ENCODE measurements at places on chromosomes 5 and 9.

GRCh38 chr9:114238891-114239875 lies 83.7 kb upstream of the ORM1 start:
- DNase-seq: no peak

DNA sequence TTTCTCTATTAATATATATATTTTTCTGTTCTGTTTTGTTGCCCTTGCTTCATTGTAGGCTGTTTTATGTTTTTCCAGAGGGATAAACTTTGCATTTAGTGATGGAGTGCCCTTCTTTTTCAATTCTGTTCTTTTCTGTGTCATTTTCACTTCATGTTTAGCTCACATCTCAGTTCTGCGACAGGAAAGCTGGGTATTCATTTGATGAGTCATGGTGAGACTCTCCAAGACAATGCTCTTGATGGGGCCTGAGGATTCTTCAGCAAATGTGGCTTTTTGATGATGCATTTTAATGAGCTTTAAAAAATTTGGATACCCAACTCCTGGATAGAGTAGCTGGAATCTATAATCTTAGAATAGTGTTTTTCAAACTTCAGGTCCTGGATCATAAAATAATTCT lies 56.5 kb upstream of the SPATA31D4 start:
- DNase-seq: no peak

DNA sequence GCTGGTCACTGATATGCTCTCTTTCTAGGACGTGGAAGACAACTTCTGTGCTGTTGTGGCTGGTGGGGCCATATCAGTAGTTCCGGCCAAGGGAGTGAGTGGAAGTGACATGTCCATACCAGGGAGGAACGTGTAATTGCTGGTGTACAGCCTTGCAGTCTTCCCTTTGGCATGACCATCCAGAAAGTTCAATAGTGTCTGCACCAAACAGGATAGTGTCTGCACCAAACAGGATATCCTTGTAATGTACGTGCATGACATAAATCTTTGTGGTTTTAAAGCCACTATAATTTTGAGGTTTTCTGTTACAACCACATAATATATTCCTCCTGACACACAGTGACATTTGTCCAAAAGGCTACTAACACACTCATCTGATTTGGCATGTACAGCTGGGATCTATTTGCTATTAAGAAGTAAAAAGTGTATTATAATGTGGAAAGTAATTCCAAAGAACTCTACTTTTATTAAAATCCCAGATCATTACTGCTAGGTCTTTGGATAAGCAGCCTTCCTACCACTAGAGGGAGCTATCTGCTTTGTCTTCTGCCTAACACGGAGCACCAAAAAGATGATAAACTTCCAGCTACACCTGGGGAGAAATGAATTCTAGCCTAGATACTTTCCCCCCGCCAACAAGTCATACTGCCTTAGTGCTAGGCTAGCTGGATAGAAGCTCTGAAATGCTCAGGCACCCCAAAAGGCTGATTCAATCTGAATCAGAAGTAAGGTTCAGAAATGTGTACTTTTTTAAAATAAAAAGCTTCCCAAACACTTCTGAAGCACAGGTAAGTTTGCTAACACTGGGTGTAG lies 52.7 kb downstream of the RNF145 start:
- DNase-seq: no peak

DNA sequence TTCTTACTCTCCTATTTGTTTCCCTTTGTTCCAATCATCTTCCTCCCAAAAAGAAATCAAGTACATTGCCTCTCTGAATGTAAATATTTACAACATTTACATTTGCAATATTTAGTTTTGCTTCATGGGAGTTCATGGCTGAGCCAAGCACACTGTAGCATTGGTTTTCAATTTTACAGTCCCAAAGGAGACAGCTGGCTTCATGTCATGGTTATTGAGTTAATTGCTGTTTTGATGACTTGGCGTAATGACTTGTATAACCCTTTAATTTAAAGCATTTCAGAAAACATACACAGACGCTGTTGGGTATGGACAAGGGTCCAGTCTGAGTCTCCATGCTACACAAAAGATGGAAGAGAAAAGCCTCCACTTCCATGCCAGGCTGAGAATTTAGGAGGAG lies 25.6 kb upstream of the VLDLR start:
- no peak for DNase-seq

- DNase-seq: no peak
Observed at GRCh38 chr5:142845954-142846398, 75.8 kb downstream of the ARHGAP26 start.

DNA sequence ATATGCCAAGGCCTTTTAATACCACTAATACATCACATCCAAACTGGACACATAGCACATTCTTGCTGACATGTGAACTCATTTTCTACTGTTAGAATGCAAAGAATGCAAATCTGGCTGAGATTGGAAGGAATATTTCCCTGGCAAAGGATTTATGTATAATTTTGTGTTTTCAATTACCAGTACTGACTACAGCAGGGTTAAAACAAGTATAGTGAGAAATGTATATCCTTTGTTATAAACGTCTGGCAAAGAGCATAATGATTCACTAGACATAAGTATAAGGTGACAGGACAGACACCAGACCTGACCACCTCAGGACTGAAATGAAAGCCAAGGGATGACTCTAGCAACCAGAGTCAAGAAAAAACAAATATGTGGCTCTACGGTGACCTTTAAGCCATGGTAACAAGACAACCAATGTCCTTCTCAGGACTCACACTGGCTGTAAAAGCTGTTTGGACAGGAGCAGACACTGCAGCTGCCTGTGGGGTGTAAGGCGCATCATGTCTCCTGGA lies 95.0 kb downstream of the MRPS27 start:
- DNase-seq: no peak

DNA sequence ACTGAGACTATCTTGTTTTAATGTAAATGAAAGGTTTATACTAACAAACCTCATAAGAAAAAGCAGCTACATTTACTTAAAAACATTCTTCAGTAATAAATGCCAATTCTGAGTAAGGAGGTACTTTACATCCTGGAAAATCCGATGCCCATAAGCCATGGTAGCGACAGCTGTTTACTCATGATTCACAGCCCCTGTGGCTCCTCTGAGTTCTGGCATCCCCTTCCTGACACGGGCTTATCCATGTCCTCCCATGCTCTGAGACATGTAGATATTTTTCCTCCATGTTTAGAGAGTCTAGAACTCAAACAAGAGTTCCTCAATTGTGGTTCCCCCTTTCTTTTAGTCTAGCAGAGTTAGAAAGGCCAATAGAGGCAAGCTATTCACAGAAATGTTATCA lies 63.1 kb upstream of the DEPDC1B start:
- no peak for DNase-seq

DNA sequence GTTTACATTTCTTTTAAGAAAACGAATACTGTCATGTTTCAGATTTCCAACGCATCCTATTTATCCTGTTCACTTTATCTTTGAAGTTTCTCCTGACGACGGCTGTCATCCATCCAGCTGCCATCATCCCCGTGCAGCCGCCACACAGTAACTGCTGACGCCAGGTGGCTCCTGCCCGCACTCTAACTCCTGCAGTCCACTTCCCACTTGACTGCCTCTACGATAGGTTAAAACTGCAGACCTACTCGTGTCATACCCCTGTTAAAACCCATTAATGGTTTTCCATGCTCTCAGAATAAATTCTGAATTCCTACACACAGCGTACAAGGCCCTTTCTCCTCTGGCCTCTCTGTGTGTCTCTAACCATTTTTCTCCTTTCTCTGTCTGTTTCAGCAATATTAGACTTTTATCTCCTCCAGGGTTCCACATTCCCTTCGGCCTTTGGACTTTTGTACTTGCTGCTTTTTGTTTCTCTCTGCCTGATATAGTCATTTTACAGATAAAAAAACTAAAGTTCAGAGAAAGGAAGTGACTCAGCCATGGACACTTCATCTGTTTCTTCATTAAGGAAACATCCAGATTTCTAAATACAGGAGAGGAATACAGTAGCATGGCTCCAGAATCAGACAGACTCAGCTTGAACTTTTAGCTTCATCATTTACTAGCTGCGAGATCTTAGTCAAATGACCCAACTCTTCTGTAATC lies 84.9 kb downstream of the ADAMTS12 start:
- DNase-seq: no peak

- no peak for DNase-seq
Observed at GRCh38 chr5:112014783-112015395, 257.9 kb upstream of the NREP start.

DNA sequence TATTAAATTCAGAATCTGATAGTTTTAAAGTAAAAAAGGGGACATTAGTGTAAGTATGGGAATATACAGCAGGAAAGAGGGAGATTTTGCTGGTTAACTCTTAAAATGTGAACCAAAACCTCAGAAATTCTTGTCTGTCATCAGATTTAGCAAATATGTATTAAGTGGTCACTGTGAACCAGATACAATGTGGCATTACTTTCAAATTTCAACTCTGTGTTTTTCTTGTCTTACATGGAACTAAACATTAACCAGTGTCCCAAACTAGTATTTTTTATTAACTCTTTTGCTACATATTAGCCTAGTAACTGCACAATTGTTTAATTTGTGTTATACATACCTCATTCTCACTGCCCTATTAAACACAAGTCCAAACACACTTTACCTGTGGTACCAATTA lies 259.9 kb upstream of the RASA1 start:
- no peak for DNase-seq

DNA sequence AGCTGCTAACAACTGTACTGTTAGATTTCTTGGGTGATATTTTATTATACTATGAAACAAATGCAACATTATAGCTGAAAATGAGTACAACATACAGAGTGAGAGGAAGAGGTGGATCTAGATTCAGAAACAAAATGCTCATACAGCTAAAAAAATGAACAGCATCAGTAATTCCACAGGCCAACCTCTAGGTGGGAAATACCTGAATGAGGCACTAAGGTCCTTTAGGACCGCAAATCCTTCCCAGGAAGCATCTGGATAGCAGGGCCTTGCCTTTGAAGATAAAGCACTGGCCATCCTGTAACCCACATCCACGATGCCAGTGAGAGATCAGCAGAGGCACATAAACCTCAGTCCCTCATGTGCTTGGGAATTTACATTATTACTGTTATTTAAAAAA lies 310.8 kb downstream of the YTHDC2 start:
- DNase-seq: no peak

DNA sequence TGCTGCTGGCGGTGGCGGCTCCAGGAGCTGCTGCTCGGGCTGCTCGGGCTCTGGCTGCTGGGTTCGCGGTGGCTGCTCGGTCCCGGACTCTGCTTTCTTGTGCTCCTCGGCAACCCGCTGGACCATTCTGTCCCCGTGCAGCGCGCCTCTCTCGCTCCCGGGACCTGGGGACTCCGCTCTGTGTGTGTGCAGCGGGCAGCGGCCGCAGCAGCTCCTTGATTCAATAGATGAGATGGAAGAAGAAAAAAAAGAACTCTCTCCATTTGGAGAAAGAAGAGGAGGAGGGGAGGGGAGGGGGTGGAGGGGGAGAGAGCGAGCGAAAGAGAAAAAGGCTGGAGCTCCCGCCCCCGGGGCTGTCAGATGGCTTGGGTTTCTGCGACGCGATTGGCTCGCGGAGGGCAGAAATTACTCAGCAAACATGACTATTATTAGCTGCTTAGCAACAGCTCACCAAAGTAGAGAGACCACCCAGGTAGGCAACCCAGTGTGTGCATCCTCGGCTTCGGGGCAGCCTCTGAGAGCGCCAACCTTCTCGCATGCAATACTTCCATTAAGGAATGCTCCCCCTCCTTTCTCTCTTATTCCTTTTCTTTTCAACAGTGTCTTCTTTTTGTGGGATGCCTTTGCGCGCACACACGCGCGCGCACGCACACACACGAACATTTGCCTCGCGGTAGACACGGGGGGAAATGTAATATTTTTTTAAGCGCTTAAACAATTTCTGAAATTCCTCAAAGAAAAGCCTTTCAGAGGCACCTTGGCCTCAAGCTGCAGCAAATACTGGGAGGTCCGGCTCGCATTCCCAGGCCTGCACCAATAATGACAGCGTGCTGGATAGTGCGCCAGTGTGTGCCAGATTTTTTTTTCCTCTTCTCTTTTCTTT lies 7.6 kb downstream of the PTCH1 start:
- DNase-seq: peak; percentile 69

DNA sequence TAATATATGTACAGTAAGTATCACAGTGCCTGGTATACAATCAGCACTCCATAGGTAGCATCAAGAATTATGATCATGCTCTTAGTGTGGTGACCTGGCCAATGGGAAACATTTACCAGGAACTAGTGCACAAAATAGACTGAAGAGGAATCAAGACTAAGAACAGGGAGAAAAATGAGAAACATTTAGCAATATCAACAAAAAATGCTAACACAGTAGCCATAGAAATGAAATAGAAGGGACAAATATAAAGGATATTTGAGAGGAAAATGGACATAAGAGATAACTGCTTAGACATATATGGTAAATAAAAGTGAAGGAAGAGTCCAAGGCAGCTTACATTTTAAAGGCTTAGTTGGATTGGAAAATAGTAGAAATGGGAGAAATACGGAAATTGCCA lies 16.5 kb upstream of the SPATA9 start:
- DNase-seq: no peak

GRCh38 chr5:135975122-135975521 lies 20.3 kb upstream of the LECT2 start:
- DNase-seq: no peak

DNA sequence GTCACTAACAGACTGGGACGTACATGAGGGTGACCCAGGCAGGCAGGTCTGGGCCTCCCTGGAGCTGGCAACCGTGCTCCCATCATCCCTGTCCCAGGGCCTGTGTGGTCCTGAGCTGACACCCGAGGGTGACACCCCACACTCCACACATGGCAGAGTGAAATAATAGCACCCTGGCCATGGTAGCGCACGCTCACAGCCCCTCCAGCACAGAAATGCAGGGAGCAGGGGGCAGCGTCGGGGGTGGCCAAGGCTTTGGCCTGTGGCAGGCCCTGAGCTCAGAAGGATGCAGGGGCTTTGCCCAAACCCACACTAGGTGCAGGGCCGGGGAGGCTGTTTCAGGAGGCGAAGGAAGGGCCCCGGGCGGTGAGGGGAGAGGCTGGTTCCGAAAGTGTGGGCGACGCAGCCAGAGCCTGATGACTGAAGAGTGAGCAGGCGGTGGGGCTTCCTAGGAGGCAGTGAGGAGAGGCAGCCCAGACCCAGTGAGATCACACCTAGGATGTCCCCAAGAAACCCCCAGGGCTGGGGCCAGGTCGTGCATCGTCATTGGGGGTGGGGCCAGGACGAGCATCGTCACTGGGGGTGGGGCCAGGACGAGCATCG lies 12.9 kb downstream of the OR2V2 start:
- DNase-seq: peak; percentile 78
